ENCODE measurements at places on chromosomes 3 and 15.

GRCh38 chr3:159150180-159150579, 348.3 kb downstream of the MFSD1 start:
- DNase-seq, result no peak

- no peak for DNase-seq
These were observed 660 bp downstream of the UROC1 start for GRCh38 chr3:126516936-126517290.

DNA sequence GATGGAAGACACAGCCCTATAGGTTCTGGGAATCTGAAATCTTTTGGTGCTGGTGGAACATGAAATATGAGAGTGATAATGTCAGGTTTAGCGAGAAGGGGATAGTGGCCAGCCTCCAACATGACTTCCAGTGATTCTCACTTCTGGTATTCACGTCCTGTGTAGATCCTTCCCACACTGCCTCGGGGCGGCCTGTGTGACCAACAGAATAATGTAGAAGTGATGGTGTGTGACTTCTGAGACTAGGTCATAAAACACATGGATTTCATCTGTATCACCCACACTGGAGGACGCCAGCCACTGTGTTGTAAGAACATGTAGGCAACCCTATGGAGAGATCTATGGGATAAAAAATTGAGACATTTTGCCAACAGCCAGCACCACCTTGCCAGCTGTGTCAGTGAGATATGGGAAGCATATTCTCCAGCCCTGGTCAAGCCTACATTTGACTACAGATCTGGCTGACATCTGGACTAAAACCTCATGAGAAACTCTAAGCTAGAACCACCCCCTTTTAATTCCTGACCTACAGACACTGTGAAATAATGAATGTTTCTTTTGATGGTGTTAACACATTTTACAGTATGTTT, 25.5 kb upstream of the NUDT16 start:
- no peak for DNase-seq

- no peak for DNase-seq
These were observed 45.0 kb downstream of the ZBTB20 start for GRCh38 chr3:115102046-115102445.

DNA sequence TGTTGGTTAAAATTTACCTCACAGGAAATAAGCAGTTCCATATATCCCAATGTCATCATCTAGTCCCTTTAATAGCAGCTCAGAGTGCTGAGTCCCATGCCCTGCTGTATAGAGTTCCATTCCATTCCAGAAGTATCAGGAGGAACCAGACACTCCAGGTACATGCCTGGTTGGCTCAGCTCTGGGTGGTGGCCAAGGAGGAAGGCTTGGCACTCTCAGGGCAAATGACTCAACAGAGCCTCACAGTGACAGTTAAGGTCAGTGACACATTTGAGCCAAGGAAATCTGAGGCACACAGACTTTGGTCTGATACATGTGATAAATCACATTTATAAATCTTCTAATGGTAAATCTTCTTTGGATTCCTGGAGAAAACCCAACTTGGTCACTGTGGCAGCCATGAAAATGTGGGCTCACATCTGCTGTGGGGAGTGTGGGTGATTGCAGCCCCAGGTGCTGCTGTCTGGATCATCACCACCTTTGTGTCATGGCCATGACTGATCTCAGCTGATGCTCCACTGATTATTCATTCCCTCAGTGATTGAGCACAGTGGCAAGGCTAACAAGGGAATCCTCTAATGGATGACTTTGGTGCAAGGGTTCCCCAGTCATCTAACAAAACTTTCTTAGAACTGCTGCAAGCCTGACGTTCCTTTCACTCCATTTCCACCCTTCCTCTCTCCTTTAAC, 9.3 kb downstream of the HHLA2 start:
- no peak for DNase-seq

DNA sequence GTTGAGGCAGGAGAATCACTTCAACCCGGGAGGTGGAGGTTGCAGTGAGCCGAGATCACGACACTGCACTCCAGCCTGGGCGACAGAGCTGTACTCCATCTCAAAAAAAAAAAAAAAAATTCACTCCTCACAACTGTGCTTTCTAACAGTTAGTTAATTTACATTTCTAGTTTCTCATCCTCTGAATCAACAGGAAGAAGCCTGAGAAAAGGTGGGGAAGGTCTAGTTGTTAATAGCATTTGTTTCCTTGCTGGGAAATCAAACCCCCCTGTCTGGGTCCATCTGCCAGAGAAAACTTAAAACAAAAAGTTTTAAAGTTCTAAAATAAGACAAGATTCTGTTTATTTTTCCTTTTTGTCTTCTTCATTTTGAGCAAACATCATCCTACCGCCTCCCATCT, 62.3 kb downstream of the TMEM39A start:
- no peak for DNase-seq

GRCh38 chr15:76823890-76824289, 81.2 kb downstream of the SCAPER start:
- DNase-seq, result no peak

GRCh38 chr3:127066635-127067034, 83.7 kb downstream of the PLXNA1 start:
- no peak for DNase-seq

DNA sequence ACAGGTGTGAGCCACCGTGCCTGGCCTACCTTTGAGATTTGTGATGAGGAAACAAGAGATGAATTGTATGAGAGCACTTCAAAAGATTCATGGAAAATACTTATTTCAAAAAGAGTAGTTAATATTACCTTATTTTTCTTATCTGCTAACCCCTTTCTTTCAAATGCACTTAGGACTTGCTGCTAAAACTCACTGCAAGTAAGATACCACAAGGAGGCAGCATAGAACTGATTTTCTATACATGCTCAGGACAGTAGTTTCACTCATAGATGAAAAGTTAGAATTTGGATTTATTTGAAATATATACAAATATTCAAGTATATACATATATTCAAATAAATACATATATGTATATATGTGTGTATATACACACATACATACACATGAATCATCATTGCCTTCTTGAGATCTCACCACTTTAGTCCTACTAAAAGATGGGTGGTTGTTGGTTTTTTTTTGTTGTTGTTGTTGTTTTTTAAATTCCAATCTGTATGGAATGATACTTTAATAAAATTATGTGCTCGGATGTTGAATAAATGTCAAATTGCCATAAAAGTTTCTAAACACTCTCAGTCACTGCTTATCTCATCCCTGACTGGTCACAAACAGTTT, 2.4 kb downstream of the CCNDBP1 start:
- DNase-seq, result no peak

DNA sequence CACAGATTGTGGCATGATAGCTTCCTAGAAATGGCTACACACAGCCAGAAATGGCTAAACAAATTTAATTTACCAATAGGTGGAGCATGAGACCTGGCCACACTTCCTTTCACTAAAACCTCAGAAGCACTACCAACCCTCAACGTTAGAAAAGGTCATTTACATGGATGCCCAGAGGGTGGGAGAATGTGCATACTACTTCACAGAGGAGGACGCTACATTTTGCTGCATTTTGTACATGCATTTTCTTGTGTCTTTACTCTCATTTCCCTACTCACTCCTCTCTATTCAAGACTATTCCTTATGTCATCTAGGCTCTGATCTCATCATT, 40.1 kb downstream of the C2CD4B start:
- no peak for DNase-seq

GRCh38 chr3:162437480-162437879, 940.9 kb downstream of the OTOL1 start:
- no peak for DNase-seq

- peak; percentile 79 for DNase-seq
These were observed 28.8 kb downstream of the LYSMD4 start for GRCh38 chr15:99704444-99704838.

DNA sequence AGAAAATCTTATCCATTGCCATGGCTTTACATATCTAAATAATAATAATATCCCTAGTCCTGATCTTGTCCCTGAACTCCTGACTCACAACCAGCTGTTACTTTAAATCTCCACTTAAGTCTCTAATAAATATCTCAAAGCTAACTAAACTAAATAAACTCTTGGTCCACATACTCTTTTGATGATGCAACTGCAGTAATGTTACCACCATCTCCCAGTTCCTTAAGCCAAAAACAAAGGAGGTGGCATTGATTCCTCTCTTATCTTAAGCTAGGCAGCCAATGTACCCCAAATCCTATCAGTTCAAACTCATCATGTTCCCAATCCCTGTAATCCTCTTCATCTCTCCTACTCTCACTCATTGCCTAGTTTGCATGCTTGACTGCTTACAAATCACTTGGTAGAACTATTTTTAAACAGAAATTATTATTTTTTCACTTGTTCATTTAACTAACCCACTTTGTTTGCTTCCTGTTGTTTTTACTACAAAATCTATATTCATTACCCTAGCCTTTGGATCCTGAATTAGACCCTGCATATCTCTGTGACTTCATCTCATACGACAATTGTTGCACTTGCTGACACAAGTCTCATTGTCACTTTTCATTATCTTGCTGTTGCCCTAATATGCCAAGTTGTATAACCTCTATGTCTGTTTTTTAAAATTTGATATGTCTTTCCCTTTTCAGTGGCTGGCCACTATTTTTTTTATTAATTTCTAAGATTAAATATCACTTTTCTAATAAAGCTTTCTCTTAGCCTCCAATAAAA, 462.2 kb downstream of the ZPLD1 start:
- DNase-seq, result no peak

DNA sequence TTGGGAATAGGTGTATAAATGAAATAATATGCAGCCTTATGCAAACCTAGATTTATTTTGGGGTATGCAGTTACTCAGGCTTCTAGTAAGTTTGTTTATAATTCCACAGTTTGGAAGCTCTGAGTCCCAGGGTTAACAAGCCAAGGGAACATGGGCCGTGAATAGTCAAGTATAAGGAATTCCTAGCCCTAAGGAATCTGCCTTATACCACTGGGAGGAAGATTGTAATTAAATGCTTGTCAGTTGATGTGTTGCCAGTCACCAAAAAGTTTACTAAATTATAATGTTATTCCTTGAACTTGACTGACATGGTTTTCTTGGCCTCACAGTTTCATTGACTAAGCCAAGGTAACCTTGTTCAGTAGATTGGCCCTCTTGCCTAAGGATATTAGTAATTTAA, 72.4 kb upstream of the SGO1 start:
- no peak for DNase-seq

GRCh38 chr15:95580121-95580520, 750.4 kb upstream of the NR2F2 start:
- DNase-seq, result no peak

GRCh38 chr3:148950806-148951205, 40.5 kb upstream of the GYG1 start:
- DNase-seq, result no peak

- no peak for DNase-seq
These were observed 37.6 kb downstream of the CORO2B start for GRCh38 chr15:68616397-68616796.

GRCh38 chr15:90316139-90316538, 35.9 kb upstream of the ZNF774 start:
- no peak for DNase-seq

DNA sequence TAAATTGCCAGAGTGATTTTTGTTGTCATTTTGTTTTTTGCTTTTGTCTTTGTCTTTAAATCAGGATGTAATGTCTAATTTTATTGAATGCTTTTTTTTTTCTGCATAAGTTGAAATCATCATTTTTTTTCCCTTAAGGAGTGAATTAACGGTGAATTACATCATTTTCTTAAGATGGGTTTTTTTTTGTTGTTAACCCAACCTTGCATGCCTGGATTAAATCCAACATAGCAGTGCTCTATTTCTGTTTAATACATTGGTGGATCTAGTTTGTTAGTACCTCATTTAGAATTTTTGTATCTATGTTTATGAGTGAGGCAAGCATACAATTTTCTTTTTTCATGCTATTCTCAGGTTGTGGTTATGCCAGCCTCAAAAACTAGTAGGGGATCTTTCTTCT, 186.4 kb upstream of the TMC3 start:
- DNase-seq, result no peak

DNA sequence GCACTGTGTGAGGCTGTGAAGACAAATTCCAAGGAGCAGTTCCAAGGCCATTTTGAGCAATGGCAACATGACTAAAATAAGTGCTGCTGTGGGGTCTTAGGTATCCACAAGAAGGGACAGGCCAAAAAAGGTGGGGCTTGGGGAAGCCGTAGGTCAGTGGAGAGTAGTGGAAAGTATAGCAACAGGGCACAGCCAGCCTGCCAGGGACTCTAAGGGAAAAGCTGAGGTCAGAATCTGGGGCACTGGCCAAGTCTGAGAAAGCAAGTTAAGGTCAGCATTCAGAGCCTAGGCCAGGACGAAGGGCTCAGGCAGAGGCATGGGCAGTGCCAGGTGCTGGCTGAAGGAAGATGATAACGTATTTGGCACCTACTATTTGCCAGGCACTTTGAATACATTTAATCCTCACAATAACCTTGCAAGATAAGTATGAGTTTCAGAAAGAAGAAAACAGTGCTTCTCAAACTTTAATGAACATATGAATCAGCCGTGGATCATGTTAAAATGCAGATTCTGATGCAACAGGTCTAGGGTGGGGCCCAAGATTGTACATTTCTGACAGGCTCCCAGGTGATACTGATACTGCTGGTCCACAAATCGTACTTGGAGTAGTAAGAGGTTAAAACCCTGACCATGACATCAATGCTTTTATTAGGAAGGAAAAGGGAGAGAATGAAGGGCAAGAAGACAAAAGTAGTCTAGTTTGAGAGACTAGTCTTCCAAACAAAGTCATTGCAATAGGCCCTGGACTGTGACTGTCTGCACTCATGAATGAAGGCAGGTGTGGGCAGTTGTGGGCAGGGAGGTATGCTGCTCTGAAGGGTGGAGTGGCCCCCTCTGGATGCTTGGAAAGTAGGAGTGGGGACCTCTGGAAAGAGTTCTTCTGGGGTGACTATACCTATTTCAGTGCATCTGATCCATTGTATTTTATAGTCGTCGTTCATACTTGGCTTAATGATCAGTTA, 106.3 kb upstream of the ANKRD28 start:
- DNase-seq, result no peak

DNA sequence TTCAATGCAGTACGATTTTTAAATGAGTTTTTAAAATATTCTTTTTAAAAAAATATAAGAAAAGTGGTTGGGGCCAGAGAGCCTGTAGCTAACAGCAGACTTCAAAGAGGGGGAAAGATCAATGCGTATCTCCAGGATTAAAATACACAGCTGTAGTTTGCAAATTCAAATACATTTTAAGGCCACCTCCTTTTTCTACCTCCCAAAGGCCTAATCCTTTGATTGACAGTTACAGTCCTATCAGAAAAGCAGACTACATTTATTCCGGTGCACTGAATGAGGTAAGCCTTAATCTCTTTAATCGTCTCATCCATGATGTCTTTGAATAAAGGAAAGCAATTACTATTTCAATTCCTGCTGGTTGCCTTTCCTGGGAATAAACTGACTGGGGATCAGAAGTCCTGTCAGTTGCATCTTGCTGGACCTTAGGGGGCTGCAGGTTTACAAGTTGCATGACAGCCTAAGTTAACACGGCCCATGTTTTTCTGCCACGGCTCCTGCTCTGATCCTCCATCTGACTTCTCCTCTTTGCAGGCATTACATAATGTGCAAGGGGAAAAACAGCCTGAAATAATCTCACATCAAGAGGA, 51.7 kb downstream of the CADPS start:
- no peak for DNase-seq
